Activated CD4-positive, alpha-beta T cell treated with anti-CD3 and anti-CD28 coated beads for 1 hour (primary cell): ENCODE measurements at places on chromosomes 2 and 18.

DNA sequence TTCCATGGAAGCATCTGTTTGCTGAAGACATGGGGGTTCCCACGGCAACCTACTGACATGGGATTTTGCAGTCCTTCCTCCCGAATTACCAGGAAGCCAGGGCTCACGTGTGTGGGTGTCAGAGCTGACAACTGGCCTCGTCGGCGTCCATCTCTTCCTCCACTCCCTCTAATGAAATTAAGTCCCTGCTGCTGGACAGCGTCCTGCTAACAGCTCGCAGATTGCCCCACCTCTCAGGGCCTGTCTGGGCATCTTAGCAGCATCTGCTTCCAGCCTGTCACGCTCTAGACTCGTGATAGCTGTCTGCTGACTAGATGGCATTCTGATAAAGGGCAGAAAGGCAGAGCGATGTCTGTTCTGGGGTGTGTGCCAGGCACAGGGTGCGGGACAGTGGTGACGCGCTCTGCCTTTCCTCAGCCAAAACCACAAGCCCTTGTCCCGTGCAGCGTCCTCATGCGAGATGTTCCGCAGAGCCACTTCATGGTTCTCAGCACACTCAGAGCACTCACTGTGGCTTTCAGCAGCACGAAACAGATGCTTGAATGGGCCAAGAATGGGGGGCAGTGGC is 161.1 kb downstream of the ARL4C start:
- DNase-seq = peak; percentile 38

DNA sequence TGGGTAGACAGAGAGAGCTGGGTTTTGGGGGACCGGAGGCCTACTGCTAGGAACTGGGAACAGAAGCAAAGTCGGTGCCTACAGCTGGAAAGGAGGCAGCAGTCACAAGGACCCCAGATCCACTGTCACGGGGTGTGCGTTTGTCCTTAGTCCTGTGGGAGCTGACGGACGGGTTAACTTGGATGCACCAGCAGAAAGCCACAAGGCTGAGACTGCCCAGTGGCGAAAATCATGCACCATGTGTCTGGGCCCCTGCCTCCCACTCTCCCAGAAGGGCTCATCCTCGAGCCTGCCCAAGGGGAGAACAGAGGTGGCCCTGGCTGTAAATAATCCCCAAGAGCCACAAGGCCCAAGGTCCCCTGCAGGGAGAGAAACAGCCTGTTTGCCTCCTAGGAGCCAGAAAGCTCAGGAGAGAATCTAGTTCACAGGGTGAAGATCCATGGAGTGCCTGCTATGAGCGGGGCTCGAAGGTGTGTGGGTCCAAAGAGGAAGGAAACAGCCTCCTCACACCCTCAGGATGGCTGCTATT is 11.7 kb upstream of the RALB start:
- no peak for DNase-seq

DNA sequence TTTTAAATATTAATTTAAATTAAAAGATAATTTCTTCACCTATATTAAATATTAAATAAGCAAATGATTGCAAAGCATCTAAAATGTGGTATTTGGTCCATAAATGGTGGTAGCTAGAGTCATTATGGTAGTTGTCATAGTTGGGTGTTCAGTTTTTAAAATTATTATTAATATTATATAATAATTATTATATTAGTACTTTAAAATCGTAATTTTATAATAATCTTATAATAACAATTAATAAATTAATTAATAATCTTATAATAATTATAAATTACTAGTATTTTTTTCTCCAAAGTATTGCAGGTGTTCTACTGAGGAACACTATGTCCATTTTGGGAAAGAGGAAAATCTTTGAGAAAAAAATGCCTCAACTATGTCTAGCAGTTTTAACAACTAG is 835.5 kb upstream of the GCFC2 start:
- DNase-seq = no peak

DNA sequence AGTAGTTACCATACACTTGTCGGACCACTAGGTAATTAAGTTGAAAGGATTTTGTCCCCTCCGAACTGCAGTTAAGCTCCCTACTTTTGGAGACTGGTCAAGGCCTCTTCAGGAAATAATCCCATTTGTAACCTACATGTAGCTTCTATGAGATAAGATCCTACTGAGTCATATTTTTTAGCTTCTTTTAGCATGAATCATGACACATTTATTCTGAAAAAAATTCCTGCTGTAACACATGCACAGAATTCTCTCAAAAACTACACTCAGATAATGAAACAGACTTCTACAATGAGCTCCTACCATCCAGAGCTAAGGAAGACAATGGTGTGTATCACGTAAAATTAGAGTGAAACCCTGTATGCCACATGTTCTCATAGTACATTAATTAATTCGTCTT is 100.7 kb upstream of the CCDC195 start:
- no peak for DNase-seq

GRCh38 chr2:101972621-101973434 is 18.9 kb upstream of the IL1R2 start:
- DNase-seq = no peak

- no peak for DNase-seq
Measured at GRCh38 chr2:224042191-224042696, 3.2 kb upstream of the SERPINE2 start.

DNA sequence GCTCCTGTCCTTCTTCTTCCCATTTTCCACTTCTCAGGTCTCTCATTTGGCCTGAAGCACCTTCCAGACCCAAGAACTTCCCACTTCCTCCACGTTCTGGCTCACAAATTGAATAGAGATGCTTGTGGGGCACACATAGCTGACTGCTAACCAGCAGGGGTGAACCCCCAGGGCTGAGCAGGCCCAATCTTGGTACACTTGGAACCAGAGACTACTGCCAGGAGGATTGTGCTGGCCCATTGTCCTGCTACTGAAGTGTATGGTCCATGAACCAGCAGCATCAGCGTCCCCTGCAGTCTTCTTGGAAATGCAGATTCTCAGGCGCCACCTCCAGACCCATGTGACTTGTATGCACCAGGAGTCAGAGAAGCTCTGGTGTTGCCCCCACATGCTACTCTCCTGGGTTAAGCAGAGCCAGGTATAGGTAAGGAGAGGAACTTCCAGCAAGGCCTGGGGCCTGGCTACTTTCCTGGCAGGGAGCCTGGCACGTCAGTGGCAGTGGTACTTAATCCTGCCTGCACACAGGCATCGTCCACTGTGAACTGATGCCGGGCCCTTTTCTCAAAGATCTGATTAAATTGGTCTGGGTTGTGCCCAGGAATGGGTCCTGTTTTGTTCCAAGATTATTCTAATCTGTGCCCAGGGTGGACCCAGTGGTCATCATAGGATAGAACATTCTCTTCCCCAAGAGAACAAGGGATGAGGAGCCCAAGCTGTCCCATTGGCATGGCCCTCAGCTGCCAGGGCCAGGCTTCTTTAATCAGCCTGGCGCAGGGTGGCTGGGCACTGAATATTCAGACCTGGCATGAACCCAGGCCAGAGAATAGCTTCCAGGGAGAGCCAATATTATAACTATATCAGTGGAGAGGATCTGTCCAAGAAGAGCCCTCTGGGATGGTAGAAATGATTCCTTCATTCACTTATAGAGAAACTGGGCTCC is 248.7 kb downstream of the SOX11 start:
- no peak for DNase-seq

GRCh38 chr2:161976917-161977316 is 97.1 kb downstream of the DPP4 start:
- no peak for DNase-seq

DNA sequence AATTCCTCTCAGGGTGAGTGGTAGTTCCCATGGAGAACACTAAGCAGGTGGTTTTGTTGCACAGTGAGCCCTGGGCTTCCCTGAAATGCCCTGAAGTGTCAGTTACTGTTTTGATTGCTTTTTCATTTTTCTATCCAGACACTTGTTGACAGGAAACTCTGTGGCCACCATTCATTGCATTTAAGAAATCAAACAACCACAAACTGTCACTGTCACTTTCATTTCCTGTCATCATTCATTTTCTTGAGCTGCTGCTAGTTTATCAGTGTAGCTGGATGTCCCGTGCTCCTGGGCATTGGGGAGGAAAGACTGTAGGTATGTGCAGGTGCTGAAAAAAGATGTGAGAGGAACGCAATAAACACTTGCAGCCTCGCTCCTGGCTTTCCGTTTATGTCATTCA is 891.6 kb upstream of the ZEB2 start:
- no peak for DNase-seq

GRCh38 chr18:21550510-21550970 is 50.0 kb downstream of the ESCO1 start:
- DNase-seq = no peak

DNA sequence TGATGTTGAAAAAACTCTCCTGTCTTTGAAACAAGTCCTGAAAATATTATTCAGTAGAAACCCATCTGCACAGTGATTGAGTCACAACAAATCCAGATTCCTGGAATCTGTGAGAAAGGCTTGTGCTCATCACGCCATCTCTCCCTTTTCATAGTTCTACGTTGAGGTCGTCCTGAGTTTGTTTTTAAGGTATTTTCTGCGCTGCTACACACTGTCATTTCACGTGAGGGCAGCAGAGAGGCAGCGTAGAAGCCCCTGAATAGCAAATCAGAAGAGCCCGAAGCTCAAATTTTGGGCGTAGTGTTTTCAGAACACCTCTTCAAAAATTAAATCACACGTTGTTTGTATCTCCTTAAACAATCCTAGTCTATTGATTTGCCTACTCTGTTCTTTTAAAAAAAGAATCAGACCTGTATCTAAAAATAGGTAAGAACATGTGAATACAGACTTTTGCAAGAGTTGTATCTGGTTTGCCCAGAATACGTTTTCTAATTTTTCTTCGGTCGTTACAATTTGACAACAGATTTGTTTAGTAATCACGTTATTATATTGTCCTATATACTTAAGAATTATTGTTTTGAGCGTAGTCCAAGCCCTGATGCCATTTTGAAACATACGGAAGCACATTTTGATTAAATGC is 61.6 kb upstream of the SLC38A11 start:
- no peak for DNase-seq

GRCh38 chr2:237440819-237441281 is 26.9 kb upstream of the COL6A3 start:
- DNase-seq = no peak

- DNase-seq = no peak
Measured at GRCh38 chr2:63035169-63035568, 15.5 kb upstream of the OTX1 start.

DNA sequence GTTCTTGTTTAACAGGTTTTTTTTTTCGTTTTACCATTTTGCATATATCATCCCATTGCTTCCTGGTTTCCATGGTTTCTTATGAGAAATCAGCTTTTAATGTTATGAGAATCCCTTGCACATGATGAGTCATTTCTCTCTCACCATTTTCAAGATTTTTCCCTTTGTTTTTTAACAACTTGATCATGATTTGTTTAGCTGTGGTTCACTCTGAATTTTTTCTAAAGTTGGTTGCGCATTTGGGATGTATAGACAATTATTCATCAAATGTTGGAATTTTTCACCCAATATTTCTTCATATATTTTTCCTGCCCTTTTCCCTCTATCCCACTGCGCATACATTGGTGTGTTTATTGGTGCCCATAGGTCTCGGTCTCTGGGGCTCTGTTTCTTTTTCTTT is 42.4 kb upstream of the BIN1 start:
- DNase-seq = no peak

- DNase-seq = no peak
Measured at GRCh38 chr2:64914735-64915509, 74.3 kb upstream of the SLC1A4 start.

GRCh38 chr2:235305678-235306077 is 188.2 kb upstream of the AGAP1 start:
- DNase-seq = no peak

DNA sequence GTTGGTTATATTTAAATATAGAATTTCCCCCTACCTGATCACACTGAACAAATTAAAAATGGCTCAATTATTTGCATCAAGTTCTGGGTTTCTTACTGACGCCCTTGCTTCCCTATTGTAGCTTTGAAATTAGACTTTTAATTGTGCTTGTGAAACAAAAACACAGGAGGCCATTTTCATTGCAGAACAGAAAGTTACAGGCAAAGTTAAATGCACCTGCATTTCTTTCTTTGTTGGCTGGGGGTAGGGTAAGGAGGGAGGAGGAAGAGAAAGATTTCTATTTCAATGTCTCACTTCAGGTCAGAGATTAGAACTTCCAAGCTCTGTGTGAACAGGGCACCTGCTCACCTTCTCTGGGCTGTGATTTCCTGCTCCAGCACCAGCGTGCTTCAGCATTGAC is 199.6 kb downstream of the BCL11A start:
- DNase-seq = no peak

DNA sequence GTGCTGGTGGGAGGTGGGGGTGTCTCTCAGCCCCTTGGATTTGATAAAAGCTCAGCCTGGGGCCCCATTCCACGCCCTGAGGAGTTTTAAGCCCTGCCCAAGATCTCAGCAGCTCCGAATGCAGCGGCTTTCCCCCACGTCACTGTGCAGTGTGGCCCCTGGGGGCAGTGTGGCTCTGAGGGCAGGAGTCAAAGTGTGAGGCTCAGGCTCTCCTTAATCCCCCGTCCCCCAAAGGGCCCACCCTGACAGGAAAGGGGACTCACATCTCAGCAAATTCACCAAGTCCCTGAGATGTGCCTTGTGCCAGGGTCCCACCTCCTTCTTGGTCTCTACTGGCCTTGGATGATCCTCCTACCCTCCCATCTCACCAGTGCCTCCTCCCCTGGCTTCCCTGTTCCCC is 25.2 kb downstream of the NPPC start:
- no peak for DNase-seq

DNA sequence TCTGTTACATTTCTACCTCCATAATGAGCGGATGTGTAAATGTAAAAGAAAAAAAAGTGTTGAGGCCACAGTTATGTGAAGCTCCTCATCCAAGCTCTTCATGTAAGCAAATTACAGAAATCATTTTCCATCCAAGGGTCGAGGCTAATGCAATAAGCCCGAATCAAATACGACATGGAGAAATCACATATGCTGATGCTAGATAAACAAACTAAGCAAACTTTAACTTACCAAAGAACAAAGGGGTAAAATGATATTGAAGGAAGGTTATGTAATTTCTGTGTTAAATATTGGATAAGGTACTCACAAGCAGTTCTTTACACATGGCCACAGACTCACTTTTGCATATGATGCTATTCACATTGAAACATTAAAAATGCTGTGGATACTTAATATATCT is 310.2 kb upstream of the ID2 start:
- no peak for DNase-seq

DNA sequence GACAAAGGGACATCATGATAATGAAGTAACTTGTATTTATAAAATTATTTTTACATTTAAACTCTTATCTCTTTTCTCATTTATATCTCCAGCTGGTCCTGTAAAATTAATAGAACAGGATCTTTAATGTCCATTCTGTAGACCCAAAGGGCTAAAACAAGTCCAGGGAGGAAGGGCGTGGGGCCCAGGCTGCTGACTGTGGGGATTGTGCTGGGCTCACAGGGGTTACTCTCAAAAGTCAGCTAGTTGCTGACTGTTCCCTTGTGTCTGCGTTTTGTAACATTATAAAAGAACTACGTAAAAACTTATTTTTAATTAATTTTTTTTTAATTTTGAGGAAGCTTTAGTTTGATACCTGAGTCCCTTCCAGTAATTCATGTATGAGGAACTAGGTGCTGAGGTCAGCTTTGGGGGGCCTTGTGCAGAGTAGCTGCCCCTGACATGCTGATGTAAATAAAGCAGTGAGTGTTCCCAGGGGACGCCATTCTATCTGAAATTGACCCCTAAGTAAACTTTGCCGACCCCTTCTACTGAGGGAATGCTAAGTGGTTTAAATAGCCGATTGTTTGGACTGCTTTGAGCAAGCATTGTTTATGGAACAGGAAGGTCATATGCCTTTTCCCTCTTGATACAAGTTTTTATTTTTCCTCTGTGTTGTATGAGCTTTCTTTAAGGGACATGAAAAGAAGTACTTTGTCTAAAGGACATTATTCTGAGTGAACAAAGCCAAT is 56.4 kb downstream of the MERTK start:
- no peak for DNase-seq
